ENCODE measurements at places on chromosomes 7 and 10.

GRCh38 chr7:112481833-112482670 lies 1.3 kb downstream of the LSMEM1 start:
- DNase-seq, result no peak

- no peak for DNase-seq
Measured at GRCh38 chr10:5553400-5554170, 28.8 kb downstream of the CALML3 start.

- no peak for DNase-seq
Measured at GRCh38 chr10:103724771-103725170, 130.6 kb downstream of the SH3PXD2A start.

DNA sequence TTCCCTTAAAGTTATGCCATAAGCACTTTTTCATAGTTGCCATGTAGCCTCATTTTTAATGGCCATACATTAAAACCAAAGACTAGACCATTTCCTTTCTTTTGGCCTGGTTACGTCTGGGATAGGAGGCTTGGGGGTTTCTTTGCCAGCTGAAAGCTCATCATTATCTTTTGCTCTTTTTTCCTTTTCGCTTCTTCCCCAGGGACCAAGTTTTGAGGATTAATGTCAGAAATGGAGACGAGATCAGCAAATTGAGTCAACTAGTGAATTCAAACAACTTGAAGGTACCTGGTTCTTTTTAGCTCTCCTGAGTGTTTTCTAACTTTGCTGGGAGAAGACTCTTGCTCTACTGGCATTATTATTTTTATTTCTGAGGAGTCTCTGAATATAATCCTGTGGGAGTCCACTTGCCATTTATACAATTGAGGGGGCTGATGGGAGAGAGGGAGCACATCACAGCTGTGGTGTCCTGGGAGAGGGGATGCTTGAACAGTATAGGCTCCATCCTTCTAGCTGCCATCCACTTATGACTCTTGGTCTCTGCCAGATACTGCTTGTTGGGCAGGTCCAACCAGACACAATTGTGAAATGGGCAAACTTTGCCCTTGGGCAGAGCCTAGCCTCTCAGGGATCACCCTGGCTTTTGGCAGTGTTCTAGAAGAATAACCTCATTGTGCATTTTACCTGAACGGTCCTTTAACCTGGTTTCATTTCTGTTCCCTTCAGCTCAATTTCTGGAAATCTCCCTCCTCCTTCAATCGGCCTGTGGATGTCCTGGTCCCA lies 5.8 kb downstream of the CPA4 start:
- no peak for DNase-seq

DNA sequence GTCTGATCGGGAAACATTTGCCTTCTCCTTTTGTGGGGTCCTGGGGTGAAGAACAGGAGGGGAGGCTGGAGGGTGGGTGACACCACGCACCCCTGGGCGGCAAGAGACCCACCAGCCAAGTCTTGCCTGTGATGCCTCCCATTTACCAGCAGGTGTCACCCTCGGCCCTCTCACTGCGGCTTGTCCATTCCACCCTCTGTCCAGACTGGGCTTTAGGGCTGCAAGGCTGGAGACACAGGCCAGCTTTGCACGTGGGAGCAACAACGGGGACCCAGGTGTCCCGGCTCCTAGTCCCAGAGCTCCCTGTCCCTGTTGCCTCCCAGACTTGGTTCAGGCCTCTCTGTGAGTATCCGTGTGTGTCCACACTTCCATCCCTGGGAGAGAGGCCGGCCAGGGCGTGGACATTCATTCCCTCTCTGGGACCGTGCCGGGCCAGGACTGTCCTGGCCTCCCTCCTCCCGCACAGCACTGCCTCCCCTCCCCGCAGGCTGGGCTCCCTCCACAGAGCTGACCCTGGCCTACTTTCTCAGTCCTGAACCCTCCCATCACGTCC lies 36.2 kb upstream of the GTF2IRD1 start:
- DNase-seq, result peak; percentile 53
